Dermis microvascular lymphatic vessel endothelial cell (primary cell): ENCODE measurements at places on chromosomes 7 and 10.

DNA sequence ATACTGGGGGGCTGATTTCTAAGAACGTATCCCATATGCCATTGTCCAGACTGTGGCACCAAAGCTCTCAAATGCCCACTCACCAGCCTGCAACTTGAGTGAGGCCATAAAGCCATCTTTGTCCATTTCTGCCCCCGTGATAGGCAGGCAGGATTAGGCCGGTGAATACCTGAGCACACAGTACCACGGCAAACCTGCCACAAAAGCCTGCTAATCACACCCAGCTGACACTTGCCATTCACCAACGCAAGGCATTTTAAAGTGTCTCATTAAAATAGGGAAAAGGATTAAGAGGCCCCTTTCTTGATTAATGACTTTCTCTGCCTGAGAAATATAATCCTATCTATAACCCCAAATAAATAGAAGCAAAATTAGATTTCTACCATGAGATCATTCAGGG, 111.4 kb upstream of the NANOS1 start:
- no peak for DNase-seq

- no peak for DNase-seq
These were observed 42.0 kb upstream of the PTF1A start for GRCh38 chr10:23150091-23150490.

DNA sequence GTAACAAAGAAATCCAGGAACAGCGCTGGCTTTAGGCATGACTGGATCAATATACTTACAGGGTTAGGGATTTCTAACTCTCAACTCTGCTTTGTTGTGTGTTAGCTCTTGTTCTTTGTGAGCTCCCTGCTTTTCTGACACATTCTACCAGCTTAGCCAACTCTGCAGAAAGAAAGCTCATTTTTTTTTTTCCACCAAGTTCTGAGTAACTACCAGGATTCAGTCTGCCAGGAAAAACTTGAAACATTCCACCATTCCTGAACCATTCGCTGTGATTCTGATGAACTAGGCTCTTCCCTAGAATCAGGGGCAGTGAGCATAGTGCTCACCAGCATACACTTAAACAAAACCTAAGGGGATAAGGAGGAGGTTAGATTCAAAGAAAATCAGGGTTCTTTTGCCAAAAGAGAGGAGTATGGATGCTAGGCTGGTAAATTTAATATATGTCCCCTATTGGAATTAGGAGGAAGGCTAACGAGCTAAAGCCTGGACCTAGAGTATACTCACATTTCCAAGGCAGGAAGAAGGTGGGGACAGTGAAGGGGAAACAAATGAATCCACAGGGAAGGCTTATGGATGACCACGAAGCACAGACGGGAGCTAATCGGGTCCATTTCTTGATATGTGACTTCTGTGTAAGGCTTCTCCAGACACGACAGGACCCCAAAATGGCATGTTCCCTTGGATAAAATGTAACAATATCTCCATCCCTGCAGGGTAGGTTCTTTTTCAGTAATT, 183.4 kb downstream of the PRKG1 start:
- no peak for DNase-seq

DNA sequence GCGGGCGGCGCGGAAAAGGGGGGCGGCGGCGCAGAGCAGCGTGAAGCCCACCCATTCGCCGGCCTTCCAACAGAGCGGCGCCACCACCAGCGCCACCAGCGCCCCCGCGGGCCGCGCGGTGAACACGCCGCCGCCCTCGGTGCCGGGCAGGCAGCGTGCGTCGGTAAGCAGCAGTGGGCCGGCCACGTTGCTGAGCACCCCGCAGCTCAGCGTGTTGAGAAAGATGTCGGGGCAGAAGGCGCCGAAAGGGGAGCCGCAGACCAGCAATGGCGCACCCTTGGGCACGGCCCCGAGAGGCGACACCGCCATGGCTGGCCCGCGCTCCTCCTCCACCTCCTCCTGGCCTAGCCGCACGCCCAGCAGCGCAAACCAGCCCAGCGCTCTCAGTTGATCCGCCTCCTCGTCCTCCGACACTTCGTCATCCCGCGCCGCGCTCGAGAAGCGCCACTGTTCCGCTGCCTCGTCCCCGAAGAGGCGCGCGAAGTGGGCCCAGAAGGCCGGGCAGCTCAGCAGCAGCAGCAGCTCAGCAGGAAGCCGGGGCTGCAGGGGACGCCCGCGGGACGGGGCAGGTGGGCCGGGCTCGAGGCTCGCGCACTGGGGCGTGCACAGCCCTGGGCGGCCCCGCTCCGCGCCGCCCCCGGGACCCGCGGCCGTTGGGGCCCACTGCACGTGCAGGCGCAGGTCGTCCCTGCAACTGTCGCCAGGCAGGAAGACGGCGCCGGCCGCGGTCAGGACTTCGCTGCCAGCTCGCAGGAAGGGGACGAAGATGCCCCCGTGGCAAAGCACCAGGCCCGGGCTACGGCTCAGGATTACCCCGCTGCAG, 623 bp downstream of the TYSND1 start:
- peak; percentile 74 for DNase-seq

GRCh38 chr10:84583501-84583900, 255.1 kb downstream of the CCSER2 start:
- no peak for DNase-seq

GRCh38 chr7:142833174-142834048, 21.5 kb upstream of the EPHB6 start:
- no peak for DNase-seq

- DNase-seq: no peak
These were observed 136.3 kb downstream of the CCDC71L start for GRCh38 chr7:106524690-106525059.
